Activated CD4-positive, alpha-beta T cell treated with anti-CD3 and anti-CD28 coated beads, Interleukin-2, amount 10 ng/mL, durations not matched to agents 7 days and 5 days (primary cell): ENCODE measurements at places on chromosomes 12 and 14. TPM values are rescaled to one million over a fixed set of nuclear protein-coding genes. Genes with fewer than 3 reads are reported as not detected.
A peak's percentile ranks its signal among the peaks of the same experiment; 100 is the strongest.

SLC10A1 gene
- total RNA-seq = not detected

DNA sequence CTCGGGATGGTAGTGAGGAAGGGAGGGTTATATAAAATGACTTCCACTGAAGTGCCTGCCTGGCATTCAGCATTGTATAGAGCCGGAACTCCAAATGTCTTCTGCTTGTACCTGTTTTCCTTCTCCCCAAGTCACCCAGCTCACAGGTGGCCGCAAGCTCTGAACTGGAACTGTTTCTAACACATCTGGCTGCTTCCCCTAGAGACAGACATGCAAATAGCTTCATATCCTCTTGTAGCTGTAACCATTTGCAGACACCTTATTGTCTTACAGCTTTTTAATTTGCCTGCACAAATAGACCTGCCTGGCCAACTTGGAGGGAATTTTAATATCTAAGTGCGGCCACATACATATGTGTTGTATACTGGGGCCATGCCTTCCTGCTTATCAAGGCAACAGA is 126.0 kb downstream of the CHST11 start:
- peak overlapping the region; percentile 73 for H3K27ac ChIP-seq
- peaks cover 61% of the 10 kb centered on the region for H3K4me1 ChIP-seq
- no peak overlapping the region for H3K4me3 ChIP-seq
- DNase-seq = no peak
- no peaks in the 10 kb centered on the region for H3K27me3 ChIP-seq

GRCh38 chr12:1122786-1123185 is 131.8 kb downstream of the ERC1 start:
- H3K36me3 ChIP-seq = peaks cover 4% of the 10 kb centered on the region
- no peak overlapping the region for H3K4me3 ChIP-seq
- no peaks in the 10 kb centered on the region for H3K27me3 ChIP-seq
- peaks cover 20% of the 10 kb centered on the region for H3K4me1 ChIP-seq

DNA sequence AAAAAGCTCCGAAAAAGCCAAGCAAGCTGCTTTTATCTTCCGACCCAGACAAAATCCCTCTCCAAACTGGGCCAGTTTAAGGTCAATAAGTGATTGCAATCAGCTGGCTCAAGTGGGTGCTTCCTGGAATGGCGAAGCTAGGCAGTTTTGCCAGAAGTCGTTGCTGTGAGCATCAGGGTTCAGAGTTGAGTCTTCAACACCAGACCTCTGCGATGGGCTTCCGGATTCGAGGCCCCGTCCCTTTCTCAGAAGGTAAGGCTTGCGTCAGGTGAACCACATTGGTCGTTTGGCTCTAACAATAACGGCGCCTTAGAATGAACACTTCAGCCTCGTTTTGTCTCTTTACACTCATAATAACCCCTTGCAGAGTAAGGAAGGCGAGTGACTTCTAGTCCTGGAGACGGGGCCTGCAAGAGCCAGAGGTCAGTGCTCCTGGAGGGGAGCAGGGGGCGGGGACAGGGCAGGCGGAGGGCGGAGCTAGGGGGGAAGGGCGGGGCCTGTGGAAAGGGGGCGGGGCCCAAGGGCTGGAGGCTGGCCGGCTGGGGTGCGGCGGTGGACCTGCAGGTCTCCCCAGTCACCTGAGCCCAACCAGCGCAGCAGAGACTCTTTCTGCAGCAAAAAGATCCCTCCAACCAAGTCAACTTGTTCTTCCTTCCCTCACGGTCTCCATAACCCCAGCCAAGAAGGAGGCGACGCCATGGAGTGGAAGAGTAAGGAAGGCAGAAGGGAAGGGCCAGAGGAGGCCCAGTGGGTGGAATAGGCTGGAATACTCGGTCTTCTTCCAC is 34.0 kb upstream of the NFYB start:
- H3K36me3 ChIP-seq = no peaks in the 10 kb centered on the region
- no peak overlapping the region for H3K27ac ChIP-seq
- H3K4me1 ChIP-seq = no peaks in the 10 kb centered on the region
- H3K27me3 ChIP-seq = no peaks in the 10 kb centered on the region
- no peak for DNase-seq
- no peak overlapping the region for H3K4me3 ChIP-seq

DNA sequence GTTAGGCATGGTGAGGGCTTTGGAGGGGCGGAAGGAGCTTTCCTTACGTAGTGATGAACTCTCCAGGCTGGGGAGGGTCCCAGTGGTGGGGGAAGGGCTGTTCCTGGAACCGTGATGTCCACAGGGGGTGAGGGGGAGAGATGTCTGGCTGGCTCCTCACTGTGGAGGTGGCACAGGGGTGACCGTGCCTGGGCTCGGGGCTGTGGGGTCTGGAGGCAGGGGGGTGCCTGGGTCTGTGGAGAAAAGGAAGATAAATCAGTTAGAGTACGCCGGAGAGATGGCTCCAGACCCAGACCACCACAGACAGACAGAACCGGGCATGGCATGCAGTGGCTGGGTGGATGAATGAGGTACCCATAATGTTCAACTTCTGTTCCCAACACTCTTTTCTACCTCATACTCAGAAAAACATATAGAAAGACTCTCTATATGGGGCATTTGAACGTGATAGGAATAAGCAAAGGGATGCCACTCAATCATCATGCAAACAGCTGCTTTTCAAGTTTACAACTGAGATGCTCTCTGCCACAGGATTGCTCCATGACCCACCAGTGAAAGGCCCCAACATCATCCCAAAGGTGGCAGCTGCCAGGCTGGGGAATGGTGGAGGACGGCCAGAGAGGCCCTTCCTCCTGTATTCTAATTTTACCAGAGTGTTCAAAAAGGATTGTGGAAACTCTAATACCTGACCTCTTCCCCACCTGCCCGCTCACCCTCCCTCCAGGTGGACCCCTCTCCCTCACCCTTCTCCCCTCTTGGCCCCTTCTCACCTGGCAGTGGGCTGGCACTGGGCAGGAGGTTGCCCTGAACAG is 5.6 kb downstream of the MYL6 start:
- peaks cover 69% of the 10 kb centered on the region for H3K36me3 ChIP-seq
- H3K4me1 ChIP-seq = peaks cover 37% of the 10 kb centered on the region
- H3K27me3 ChIP-seq = no peaks in the 10 kb centered on the region
- H3K4me3 ChIP-seq = no peak overlapping the region

- H3K36me3 ChIP-seq = no peaks in the 10 kb centered on the region
- peaks cover 4% of the 10 kb centered on the region for H3K27me3 ChIP-seq
- DNase-seq = no peak
- H3K4me3 ChIP-seq = no peak overlapping the region
- H3K27ac ChIP-seq = no peak overlapping the region
Measured at GRCh38 chr14:73842201-73842600, 9.4 kb upstream of the PTGR2 start.

- H3K27ac ChIP-seq = no peak overlapping the region
- H3K27me3 ChIP-seq = no peaks in the 10 kb centered on the region
- H3K4me3 ChIP-seq = no peak overlapping the region
Measured at GRCh38 chr12:82665142-82665923, 21.4 kb upstream of the TMTC2 start.

DNA sequence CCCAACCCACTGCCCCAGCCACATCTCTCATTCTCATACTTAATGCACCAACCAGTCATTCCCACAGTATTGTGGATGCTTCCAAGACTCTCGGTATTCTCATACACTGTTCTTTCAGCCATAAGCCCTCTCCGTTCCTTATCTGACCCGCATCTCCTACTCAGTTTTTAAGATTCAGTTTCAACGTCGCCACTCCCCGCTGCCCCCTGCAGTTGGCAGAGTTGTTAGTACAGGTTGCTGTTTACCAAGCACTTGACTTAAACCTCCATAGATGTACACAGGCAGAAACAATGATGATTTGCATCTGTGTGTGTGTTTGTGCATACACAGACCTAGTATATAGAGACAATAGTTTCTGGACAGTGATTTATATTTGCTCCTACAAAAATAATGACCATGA is 40.2 kb downstream of the PAH start:
- DNase-seq = no peak
- H3K4me1 ChIP-seq = no peaks in the 10 kb centered on the region
- H3K27ac ChIP-seq = no peak overlapping the region
- no peak overlapping the region for H3K4me3 ChIP-seq
- H3K36me3 ChIP-seq = no peaks in the 10 kb centered on the region
- no peaks in the 10 kb centered on the region for H3K27me3 ChIP-seq

DNA sequence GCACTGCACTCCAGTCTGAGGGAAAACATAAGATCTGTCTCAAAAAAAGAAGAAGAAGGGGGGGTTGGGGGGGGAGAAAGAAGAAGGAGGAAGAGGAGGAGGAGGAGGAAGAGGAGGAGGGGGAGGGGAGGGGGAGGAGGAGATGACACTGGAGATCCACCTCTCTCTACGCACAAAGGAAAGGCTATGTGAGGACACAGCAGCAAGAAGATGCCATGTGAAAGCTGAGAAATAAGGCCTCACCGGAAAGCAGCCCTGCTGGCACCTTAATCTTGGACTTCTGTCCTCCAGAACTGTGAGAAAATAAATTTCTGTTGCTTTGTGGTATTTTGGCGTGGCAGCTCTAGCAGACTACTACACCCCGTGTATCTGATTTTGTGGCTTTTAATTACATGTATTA is 477.9 kb downstream of the MED13L start:
- DNase-seq = no peak
- H3K27me3 ChIP-seq = no peaks in the 10 kb centered on the region
- no peaks in the 10 kb centered on the region for H3K4me1 ChIP-seq
- no peak overlapping the region for H3K4me3 ChIP-seq

KIF26A gene
- total RNA-seq = 0.35 TPM

DNA sequence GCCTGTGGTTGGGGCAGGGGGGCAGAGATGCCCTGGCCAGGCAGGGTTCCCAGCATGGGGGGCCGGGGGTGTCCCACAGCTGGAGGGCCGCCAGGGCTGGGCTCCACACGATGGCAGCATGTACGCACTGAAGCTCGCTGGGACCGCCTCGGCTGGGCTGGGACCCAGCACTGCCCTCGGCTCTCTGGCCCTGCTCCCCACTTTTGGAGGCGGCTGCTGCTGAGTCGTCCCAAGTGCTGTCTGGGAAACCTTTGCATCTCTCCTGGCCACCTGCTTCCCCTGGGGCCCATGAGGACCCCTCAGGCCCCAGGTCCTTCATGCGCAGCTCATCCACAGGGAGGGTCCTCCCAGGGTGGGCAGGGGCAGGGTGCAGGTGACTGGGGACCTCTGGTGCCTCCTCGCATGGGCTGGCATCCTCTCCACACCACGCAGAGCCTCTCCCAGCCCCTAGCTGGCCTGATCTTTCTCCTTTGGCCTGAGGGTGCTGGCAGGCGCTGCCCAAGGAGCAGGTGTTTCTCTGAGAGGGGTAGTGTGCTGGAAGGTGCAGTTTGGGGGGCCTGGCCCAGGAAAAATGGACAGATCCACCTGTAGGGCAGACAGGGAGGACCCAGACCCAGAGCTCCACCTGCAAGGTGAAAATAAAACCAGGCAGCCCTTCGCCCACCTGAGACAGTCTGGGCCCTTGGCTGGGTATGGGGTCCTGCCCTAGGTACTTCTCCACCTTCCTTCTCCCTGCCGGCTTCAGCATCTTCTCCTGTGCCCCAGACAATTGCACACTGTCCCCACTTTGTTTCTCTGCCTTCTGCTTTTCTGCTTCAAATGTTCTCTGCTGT is 46.9 kb downstream of the DLK1 start:
- no peaks in the 10 kb centered on the region for H3K36me3 ChIP-seq
- no peak overlapping the region for H3K27ac ChIP-seq
- no peaks in the 10 kb centered on the region for H3K4me1 ChIP-seq
- H3K27me3 ChIP-seq = no peaks in the 10 kb centered on the region
- no peak overlapping the region for H3K4me3 ChIP-seq
- DNase-seq = no peak

LALBA gene
- not detected for total RNA-seq

DNA sequence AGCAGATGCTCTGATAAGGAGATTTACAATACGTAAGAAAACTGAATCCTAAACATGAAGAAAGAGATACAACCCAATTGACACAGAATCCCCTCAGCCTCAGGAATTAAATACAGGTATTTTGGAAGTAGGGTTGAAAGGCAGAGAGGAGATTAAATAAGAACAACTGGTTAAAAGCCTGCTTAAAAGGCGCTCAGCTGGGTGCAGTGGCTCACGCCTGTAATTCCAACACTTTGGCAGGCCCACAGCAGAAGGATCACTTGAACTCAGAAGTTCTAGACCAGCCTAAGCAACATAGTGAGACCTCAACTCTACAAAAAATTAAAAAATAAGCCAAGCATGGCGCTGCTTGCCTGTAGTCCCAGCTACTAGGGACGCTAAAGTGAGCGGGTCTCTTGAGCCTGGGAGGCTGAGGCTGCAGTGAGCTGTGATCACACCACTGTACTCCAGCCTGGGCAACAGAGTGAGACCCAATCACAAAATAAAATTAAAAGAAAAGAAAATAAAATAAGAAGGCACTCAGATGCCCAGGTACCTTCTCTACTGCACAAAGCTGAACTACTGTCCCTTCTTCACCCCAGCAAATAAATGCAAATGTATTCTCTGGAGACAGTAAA is 32.9 kb downstream of the MED13L start:
- peaks cover 9% of the 10 kb centered on the region for H3K36me3 ChIP-seq
- no peaks in the 10 kb centered on the region for H3K27me3 ChIP-seq
- no peak for DNase-seq
- peaks cover 53% of the 10 kb centered on the region for H3K4me1 ChIP-seq
- no peak overlapping the region for H3K4me3 ChIP-seq

DNA sequence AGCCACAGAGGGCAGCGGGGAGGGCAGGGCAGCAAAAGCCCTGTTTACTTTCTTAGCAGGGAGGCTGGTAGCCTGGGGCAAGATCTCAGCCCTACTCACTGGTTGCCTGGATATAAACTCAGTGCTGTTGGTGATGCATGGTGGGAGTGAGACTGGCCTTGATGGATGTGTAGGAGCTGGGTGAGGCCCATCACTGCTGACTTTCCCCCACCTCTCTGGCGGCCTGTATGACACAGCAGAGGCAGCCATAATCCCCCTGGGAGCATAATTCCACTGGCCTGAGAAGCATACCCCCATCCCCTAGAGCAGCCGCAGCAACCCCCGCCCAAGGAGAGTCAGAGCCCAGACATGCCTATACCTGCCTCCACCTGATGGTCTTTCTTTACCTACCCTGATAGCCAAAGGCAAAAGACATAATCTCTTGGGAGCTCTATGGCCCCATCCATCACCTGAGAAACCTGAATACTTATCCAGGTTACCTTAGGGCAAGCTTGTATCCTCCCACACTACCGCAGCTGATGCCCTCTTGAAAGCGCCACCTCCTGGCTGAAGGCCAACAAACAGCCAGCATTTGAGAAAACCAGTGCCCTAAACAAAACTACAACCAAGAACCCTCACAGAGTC is 59.3 kb downstream of the DNAI7 start:
- no peaks in the 10 kb centered on the region for H3K4me1 ChIP-seq
- peaks cover 10% of the 10 kb centered on the region for H3K27me3 ChIP-seq
- no peak overlapping the region for H3K4me3 ChIP-seq
